ENCODE measurements at places on chromosomes 7 and 10. TPM values are rescaled to one million over a fixed set of nuclear protein-coding genes. Genes with fewer than 3 reads are reported as not detected.

The UPF2 gene
- 18.9 TPM for total RNA-seq

The SLC18A2 gene
- total RNA-seq = 0.73 TPM

The LRRC4 gene
- 4.0 TPM for total RNA-seq

The NPFFR1 gene
- total RNA-seq = 0.15 TPM

The TLX1 gene
- 1.0 TPM for total RNA-seq

The ADCY1 gene
- total RNA-seq = 13.4 TPM

The SFTPA1 gene
- 0.44 TPM for total RNA-seq

The FLNC gene
- 39.1 TPM for total RNA-seq

The CYP3A7 gene
- total RNA-seq = 0.44 TPM

The ZNF107 gene
- 5.7 TPM for total RNA-seq

The GRID1 gene
- 10.7 TPM for total RNA-seq

The SPDYE16 gene
- 0.62 TPM for total RNA-seq

The KCP gene
- total RNA-seq = 0.92 TPM

The CLDN3 gene
- 0.38 TPM for total RNA-seq

The ADRA2A gene
- 3.8 TPM for total RNA-seq

The CALHM2 gene
- 17.4 TPM for total RNA-seq
